ENCODE measurements at places on chromosomes 11 and 22. TPM values are rescaled to one million over a fixed set of nuclear protein-coding genes. Genes with fewer than 3 reads are reported as not detected.

NFAM1 gene
- not detected for total RNA-seq

MS4A6E gene
- total RNA-seq = not detected

- no peak for DNase-seq
These were observed 28.6 kb downstream of the PPP2R1B start for GRCh38 chr11:111737444-111738210.

GRCh38 chr22:18091916-18092526 lies 14.2 kb downstream of the PEX26 start:
- DNase-seq = peak; percentile 82

ELMOD1 gene
- total RNA-seq = 0.43 TPM

GRCh38 chr22:25976356-25976755 lies 192.9 kb upstream of the SEZ6L start:
- no peak for DNase-seq

DNA sequence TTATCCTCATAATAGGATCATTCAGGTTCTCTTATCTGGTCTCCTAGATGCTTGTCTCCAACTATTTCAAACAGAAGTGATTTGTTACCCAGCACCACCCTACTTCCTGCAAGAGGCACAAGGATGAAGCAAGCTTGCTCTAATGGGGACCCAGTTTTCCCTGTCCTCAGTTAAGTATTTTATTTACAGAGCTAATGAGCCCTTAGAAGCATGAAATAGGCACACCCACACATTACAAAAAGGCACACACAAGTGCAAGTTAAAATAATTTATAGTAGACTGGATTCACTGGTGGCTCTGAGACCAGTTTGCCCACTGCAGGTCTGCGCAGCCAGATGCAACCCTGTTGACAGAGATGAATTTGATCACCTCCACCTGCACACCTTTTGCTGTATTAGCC lies 167.5 kb downstream of the KIRREL3 start:
- no peak for DNase-seq

DNA sequence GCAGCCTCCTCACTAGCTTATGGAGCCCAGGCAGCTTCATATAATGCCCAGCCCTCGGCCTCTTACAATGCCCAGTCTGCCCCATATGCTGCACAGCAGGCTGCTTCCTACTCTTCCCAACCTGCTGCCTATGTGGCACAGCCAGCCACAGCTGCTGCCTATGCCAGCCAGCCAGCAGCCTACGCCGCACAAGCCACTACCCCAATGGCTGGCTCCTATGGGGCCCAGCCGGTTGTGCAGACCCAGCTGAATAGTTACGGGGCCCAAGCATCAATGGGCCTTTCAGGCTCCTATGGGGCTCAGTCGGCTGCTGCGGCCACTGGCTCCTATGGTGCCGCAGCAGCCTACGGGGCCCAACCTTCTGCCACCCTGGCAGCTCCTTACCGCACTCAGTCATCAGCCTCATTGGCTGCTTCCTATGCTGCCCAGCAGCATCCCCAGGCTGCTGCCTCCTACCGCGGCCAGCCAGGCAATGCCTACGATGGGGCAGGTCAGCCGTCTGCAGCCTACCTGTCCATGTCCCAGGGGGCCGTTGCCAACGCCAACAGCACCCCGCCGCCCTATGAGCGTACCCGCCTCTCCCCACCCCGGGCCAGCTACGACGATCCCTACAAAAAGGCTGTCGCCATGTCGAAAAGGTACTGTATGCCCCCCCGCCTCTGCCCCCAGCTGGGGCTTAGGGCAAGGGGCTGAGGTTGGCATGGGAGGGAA lies 8.8 kb downstream of the RBM14 start:
- DNase-seq = no peak

C11orf21 gene
- total RNA-seq = not detected

PANX3 gene
- total RNA-seq = not detected

GRCh38 chr11:726278-727220 lies 20.5 kb downstream of the EPS8L2 start:
- peak; percentile 20 for DNase-seq

BLID gene
- total RNA-seq = 6.0 TPM
